ENCODE measurements at places on chromosomes 5 and 9.

DNA sequence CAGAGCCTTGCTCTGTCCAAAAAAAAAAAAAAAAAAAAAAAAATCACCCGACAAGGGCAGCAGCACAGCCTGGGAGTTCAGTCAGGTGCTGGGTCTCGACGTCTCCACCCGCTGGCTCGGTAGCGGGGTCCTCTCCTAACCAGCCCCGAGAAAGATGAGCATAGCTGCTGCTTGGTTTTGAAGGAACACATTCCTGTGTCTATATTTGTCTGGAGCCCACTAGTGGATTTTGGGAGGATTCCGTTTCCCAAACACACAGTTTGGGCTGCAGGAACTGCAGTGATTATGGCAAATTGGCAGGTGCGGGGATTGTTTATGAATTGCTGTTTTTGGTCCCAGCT lies 1.2 kb downstream of the OTULINL start:
- DNase-seq, result no peak

- DNase-seq, result no peak
Measured at GRCh38 chr5:148586796-148587195, 67.5 kb downstream of the HTR4 start.

GRCh38 chr5:111680737-111681413 lies 76.1 kb downstream of the NREP start:
- DNase-seq, result peak; percentile 82

DNA sequence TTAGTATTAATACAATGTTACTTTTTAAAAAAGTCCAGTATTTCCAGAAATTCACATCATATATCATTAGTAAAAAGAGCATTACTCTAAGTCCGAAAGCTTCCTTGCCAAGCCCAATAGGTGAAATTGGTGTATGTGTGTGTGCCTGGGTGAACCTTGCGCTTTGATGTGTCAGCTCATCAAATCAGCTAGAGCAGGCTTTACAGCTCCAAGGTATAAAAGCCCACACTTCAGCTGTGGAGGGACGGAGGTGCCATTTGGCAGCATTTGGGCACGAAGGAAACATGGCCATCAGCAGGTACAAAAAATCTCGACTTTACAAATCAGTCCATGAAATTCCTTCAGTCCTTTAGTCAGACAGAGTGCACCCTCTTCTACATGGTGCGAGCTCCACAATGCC lies 76.5 kb upstream of the IL7R start:
- no peak for DNase-seq

DNA sequence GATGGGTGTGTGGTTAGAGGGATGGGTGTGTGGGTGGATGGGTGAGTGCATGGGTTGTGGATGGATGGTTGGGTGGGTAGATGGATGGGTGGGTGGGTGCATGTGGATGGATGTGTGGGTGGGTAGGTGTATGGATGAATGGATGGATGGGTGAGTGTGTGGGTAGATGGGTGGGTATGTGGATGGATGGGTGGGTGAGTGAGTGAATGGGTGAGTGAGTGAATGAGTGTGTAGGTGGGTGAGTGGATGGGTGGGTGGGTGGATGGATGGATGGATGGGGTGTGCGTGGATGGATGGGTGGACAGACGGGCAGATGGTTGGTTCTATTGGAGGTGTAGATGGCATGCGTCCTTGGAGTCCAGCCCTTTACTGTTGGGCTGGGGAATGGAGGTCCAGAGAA lies 17.2 kb downstream of the STKLD1 start:
- DNase-seq, result no peak

DNA sequence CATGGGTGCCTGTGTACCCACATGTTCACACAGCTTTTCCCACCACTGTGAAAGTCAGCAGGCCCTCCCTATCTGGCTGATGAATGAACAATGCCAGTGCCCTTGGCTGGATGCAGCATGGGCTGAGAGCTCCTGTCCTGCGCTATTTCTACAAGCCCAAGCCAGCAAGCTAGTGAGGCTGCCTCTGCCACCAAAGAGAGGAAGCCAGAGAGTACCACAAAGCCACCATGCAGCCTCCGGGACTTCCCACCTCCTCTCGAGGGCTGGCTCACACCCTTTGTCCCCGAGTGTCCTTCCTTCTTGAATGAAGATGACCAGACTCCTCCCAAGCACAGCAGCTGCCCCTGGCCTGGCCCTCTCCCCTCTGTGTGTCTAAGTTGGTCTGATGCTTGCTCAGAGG lies 76.5 kb downstream of the SH3PXD2B start:
- no peak for DNase-seq

Measured in SK-N-MC (cell line).